ENCODE measurements at places on chromosomes 4 and X.

- DNase-seq = no peak
Observed at GRCh38 chr4:151099976-151100417, 569 bp downstream of the RPS3A start.

- DNase-seq = no peak
Observed at GRCh38 chrX:44422631-44423030, 79.2 kb upstream of the EFHC2 start.

DNA sequence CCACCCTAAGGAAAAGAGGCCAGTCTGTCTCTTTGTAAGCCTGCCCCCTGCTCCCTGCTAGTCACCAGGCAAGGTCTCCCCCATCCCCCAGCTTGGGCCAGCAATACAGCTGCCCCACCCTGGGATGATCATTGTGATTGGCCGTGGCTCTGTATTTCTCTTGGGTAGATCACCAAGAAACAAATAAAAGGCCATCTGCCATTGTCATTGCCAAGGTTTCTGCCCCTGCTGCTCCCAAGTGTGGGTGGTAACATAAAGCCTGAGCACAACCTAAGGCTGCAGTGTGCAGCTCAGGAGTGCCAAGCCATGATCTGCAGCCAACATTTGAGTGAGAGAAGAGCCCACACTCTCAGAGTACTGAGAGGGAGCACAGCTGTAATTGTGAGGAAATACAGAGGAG is 241.0 kb upstream of the POF1B start:
- no peak for DNase-seq

DNA sequence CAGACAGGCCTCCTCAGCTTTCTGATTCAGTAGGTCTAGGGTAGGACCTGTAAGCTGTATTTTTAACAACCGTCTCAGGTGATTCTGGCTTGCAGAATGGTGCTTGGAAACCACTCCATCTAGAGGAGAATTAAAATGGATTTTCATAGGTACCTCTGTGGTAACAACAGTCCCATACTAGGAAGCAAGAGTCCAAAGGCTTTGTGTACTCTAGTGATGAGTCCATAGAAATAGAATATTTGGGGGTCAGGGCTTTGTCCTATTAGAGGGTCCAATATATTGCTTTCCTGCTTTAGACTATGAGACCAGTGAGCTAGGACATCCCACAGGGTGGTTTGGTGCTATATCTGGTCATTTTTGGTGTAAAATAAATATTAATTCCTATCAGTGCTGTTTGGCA is 242.0 kb downstream of the SCFD2 start:
- DNase-seq = no peak

Data from SHP77 (cell line).